ENCODE measurements at places on chromosomes 12 and 14. TPM values are rescaled to one million over a fixed set of nuclear protein-coding genes. Genes with fewer than 3 reads are reported as not detected.

CPSF2 gene
- total RNA-seq = 28.2 TPM

DNA sequence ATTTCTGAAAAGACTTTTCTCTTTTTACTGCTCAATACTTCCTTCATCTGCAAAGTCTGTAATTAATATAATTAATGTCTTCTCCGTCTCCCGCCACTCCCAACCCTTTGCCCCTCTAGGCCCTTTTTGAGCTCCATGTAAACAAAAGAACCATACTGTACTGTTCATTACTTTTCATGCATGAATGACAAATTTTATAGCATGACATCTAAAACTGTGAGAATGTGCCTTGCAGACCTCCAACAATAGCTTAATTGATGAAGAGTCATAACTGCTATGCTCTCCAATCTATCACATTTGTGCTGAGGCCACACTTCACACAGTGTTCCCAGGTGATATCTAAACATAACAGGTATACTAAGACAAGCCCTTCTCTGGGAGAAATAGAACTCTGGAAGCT is 1122.7 kb upstream of the ATXN7L3B start:
- no peak for DNase-seq

PARP11 gene
- 7.5 TPM for total RNA-seq

DNA sequence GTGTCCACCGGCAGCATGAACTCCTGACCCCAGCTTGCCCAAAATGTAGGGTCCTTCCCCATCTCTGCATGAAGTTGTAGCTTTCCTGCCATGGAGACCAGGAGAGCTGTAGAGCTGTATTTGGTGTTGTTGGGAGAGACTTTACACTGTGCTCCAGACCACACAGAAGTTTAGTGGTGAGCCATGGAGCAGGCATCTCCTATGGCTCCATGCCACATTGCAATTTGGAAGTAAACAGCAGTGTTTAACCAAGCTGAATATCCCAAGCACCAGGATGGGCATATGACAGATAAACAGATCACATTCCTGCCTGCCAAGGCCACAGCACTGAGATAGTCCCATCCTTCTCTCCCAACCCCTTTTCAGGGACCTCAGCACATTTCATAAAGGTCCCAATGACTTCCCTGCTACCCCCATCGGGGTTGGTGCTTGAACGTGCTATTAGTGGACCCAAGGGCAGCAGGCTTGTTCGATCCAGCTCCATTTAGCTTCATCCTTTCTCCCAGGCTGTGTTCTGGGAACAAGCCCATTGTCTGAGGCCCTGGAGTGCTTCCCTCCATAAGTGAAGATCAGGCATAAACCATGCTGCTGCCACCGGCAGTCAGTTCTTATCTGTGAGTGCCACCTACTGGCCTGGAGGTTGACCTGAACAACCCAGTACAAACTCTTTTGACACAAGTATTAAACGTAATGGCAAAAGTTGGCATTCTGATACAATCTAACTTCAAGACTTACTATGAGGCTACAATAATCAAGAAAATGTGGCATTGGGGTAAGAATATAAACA is 172.3 kb upstream of the ATXN7L3B start:
- DNase-seq = no peak

OR4E1 gene
- total RNA-seq = not detected

GRCh38 chr12:129304529-129304928 is 451.3 kb downstream of the GLT1D1 start:
- no peak for DNase-seq

DNA sequence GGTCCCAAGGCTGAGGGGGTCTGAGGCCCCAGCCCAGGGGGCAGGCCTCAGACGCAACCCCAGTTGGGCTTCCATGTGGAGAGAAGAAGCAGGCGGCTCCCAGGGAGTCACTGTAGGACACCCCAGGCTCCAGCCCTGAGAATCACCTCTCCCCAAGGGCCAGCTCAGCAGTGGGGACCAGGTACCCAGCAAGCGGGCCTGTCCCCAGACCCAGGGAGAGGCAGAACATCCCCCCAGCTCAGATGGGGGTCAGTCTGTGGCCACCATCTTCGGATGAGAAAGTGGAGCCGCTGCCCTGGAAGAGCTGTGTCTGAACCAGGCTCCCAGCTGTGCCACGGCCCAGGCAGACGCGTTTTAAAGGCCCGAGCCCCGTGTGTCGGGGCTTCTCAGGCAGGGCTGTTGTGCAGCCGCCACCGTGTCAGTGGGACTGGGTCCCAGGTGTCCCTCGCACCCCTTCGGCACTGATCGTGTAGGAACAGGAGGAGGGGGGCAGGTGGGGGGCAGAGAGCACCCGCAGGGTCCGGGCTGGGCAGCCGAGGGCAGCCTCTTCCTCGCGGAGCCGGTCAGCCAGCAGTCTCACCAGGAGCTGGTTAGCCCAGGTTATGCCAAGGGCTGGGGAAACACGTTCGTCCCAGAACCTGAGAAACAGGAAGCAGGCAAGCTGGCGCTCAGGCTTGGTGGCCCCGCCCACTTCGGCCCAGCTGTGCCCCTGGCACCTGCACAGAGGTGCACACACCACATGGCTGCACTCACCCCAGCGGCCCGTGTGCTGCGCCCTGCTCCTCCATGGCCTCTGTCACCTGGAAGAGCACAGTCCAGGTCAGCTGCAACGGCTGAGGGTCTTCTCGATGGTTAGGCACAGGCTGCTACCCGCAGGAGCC is 16.6 kb downstream of the XRCC3 start:
- no peak for DNase-seq

GRCh38 chr12:30847259-30847658 is 79.3 kb upstream of the TSPAN11 start:
- no peak for DNase-seq

DNA sequence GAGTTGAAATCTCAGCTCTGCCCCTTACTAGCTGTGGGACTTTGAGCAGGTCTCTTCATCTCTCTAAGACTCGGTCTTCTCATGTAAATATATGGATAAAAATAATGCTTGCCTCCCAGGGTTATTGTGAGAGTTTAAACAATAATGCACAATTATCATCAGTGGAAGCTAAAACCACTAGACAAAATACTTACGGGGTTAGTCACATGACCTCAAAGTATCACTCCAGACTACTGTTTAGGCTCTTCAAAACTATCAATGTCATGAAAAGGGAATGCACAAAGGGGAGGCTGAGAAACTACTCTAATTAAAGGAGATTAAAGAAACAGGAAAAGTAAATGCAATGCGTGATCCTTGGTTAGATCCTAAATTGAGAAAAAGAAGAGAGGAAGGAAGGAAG is 24.5 kb upstream of the TSPAN11 start:
- DNase-seq = no peak

GRIN2B gene
- total RNA-seq = not detected

FGF23 gene
- total RNA-seq = 2.7 TPM

DNA sequence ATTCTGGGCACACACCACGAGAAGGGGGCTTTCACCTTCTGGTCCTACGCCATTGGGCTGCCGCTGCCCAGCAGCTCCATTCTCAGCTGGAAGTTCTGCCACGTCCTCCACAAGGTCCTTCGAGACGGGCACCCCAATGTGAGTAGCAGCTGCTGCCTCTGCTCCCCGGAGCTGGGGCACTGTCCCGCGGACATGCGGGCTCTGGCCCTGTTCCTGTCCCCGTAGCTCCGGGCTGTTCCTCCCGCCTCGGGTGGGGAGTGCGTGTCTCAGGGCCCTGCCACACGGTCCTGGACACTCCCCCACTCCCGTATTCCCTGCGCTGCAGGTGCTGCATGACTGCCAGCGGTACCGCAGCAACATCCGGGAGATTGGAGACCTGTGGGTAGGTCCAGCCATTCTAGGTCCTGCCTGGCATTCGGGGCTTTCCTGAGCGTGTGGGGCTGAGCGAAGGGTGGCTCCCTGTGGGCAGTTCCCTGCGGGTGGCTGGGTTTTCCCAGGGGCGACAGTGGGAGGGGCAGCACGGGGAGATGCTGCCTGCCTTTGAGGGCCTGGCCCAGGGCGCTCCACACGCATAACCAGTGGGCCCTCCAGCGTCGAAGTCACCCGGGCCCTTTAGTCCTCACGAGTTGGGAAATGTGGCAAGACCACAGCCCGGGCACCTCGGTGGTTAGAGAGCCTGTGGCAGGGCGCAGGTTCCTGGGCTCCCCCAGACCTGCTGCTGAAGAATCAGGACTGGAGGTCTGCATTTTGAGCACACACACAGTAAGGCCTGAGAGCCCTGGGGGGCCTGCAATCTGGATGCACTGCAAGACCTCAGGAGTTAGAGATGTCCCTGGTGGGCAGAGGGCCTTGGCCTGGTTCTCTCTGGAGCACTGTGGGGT is 13.5 kb downstream of the HIP1R start:
- DNase-seq = no peak

- no peak for DNase-seq
Measured at GRCh38 chr12:102539651-102540553, 59.5 kb upstream of the IGF1 start.

DNA sequence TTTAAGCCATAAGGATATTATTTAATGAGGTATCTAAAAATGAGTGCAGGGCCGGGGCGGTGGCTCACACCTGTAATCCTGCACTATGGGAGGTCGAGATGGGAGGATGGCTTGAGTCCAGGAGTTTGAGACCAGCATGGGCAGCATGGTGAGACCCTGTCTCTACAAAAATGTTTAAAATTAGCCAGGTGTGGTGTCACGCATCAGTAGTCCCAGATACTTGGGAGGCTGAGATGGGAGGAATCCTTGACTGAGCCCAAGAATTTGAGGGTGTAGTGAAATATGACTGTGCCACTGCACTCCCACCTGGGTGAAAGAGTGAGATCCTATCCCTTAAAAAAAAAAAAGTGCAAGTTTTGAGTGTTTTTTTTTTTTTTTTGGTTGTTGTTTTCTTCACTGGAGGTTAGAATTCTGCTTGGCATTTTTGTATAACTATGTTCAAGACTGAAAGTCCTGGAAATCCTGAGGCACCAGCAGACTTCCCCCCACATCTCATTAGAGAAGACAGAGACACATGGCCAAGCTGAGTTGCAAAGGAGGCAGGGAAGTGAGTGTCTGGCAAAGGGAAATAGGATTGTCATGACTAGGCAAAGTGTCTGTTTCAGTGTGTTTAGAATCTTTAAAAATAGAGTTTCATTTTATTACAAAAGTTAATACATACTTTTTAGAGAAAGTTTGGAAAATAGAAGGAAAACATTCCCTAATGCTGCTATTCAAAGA is 53.5 kb upstream of the DUSP6 start:
- DNase-seq = no peak

ASB2 gene
- total RNA-seq = 0.32 TPM

GRCh38 chr12:58592475-58593207 is 327.7 kb downstream of the LRIG3 start:
- DNase-seq = no peak

DNA sequence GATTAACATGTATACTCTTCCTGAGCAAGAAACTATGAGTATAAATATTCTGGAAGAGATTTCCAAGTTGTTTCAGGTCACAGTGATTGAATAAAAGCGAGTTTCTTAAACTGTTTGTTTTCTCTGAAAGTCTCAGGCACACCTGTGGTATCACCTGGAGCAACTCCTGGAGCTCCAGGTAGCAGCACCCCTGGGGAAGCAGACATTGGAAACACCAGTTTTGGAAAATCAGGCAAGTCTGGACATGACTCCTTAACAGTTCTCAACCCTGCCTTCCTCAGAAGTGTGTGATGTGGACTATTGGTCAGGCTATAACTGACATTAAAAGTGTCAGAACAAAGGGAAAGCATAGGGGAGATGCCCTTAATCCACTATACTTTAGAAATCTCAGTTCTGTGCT is 217.6 kb upstream of the CNTN1 start:
- no peak for DNase-seq

DNA sequence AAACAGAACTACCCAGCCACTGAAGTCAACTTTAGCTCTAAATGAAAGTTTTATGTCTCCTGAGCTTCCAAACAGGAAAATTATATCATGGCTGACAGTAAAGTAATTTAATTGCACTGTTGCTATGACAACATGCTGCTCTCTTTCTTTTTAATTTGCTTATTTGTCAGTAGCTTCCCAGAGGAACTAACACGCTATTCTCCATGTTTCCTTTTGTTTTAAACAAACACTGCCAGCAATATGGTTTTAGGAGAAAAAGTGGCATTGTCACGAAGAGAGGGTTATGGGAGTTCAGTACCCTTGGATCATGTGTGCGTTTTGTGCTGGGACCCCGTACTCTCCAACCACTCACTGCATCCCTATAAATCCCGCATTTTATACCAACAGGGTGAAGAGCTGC is 1.9 kb downstream of the FOXN3 start:
- no peak for DNase-seq

Data from right lobe of liver (tissue), 6 donors.